Left forelimb (tissue), 1 donor: ENCODE measurements at places on chromosomes 5 and 9.

GRCh38 chr5:43730832-43731342 lies 127.9 kb downstream of the NNT start:
- no peak for DNase-seq

DNA sequence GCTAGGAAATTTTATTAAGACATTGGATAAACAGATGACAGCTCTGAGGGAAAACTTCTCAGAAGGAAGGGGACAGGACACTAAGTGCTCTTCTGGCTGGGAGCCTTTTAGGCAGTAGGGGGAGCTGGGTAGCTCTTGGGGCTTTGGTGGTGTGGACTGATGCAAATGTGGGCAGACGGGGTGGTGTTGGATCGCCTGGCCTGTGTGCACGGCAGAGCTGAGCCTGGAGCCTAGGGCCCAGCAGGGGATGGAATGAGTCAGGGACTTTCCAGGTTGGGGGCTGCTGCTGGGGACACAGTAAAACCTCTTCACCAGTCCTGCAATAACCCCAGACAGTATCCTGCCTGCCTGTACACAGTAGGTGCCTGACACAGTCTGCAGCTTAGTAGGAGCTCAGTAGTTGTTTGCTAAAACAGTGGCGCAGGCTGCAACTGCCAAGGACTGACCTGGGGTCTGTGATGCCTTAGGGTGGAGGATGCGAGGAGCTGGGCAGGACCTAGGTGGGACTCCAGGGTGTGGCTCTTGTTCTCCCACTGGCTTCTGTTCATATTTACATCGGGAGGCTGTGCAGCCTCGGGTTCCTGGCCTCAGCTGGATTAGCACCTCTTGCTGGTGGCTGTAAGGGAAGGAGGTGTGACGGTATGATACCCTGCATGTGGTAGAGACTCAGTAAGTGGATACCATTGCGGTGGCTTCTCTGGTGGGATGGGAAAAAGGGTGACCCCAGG lies 83.8 kb downstream of the DAB2IP start:
- DNase-seq, result no peak

DNA sequence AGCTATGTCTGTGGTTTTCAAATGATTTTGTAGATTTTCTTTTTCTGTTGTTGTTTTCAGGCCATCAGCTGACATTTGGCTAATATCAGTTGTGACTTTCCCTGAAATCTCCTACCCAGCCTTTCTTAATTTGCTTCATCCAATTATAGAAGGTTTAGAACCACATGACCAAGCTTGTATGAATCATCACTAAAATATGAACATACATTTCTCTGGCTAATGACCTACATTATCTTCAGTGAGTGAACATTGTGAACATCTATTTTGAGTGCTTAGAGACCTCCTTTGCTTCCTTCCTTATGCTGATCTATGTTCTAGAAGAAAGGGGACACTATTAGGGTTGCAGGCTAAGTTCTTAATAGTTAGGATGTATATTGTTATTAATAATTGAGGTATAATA lies 532.5 kb downstream of the RAB3C start:
- no peak for DNase-seq

DNA sequence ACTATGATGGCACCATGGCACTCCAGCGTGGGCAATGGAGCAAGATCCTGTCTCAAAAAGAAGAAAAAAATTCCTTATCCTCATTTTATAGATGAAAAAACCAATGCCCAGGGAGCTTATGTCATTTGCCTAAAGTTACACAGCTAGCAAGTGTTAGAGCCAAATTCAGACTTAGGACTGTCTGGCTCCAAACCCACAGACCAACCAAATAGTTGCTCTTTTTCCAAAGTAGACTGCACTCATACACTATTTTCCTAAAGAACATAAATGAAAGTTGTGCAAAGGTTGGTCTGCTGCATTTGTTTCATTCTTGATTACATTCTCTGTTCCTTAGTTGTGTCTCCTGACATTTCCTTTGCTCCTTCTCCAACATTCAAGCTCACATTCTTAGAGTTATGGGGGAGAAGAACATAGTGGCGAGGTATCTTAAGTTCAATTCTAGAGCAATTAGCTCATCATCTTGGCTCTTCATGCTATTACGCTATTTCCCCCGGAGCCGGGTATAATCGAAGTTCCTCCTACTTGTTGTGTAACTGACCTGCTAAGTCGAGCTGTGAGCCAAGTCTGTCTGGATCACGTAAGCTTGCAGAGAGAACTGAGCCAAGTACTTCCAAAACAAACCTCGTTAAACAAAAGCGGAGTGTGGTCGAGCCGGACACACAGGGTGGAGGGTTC lies 138.3 kb downstream of the RFK start:
- no peak for DNase-seq
